Dermis blood vessel endothelial cell (primary cell): ENCODE measurements at places on chromosomes 6 and 20. TPM values are rescaled to one million over a fixed set of nuclear protein-coding genes. Genes with fewer than 3 reads are reported as not detected.

- no peak for DNase-seq
Observed at GRCh38 chr6:30882204-30882758, 2.0 kb upstream of the DDR1 start.

GRCh38 chr20:19382386-19383340, 170.2 kb downstream of the SLC24A3 start:
- no peak for DNase-seq

DNA sequence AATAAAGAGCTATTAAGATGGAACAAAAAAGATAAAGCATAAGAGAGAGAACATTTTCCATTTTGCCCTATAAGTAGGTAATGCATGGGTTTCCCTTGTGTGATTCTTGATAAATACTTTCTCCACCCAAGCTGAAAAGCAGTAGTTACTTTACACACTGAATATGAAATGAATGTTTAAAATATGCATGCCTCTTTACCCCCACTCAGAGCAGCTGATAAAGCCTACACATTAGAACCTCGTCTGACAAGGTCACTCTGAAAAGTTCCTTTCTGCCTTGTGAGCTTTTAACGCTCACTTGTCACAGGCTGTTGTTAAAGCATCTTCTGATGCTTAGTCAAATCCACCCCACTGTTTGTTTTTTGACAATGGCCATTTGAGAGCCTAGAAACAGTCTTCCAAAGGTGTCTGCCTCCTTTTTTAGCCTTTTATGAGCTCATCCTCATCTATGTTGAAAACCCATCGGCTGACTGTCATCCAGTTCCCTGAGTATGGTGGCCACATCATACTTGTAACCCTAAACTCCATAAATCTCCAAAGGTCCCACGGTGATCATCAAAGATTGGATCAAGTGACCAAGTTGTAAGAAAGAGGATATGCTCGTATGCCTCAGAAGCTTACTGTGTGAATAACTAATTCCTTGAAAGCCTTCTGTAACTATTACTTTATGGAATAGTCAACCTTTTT, 102.8 kb downstream of the ATXN1 start:
- DNase-seq = no peak

DNA sequence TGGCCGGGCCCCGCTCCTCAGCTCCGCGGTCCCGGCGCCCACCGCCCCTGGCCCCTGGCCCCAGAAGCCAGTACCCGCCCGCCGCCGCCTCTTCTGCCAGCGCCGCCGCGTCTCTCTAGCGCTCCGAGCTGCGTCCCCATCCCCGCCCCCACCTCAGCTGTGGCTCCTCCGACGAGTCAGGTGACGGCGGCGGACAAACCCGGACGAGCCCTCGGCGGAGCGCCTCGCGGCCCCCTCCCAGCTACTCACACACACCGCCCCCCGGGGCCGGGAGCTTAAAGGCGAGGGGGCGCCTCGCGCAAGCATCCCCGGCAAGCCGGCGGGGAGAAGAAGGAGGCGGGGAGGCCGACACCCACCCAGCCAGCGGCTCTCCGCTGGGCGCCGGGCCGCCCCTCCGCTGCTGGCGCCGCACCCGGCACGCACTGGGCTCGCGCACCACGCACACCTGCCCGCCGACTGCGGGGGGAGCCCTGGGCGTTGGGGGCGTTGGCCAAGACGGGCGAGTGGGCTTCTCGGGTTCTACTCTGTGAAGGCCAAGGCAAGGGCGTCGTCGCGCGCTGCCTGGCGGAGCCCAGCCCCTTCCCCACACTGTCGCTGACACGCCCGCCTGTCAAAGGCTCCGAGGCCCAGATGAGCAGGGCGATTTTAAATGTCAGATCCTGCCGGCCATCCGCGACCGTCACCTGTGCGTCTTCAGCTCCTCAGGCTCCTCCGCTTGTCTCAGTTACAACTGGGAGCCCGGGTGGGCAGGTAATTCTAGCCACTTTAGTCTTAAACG, at the start of gene SNAP91:
Gene SNAP91 (minus strand): TSS at position 132 of the 778 bp plus-strand sequence. CDS start 1,174 bp downstream, outside the sequence.
- peak; percentile 32 for DNase-seq

DNA sequence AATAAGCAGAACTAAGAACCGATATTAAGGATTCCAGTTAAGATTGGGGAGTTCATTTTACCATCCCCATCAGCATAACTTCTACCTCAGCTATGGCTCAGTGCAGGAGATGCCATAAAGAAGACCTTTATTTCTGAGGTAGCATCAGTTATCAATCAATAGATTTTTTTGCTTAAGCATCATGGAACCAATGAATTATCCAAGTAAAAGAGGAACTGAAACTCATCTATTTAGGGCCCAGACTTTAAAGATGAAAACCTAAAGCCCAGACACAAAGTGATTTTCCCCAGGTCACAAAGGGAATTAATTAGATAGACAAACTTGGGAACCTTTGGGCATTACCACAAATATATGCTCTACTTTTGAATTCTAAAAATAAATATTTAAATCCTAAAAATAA, 59.2 kb upstream of the TINAG start:
- no peak for DNase-seq

- no peak for DNase-seq
Observed at GRCh38 chr20:57753332-57754164, 43.7 kb upstream of the PMEPA1 start.

- DNase-seq = no peak
Observed at GRCh38 chr6:89359561-89359960, 7.0 kb upstream of the UBE2J1 start.

GRCh38 chr20:34458631-34459030, 57.6 kb upstream of the DYNLRB1 start:
- DNase-seq = peak; percentile 66

GRCh38 chr6:126367849-126368248, 27.9 kb downstream of the CENPW start:
- DNase-seq = no peak

DNA sequence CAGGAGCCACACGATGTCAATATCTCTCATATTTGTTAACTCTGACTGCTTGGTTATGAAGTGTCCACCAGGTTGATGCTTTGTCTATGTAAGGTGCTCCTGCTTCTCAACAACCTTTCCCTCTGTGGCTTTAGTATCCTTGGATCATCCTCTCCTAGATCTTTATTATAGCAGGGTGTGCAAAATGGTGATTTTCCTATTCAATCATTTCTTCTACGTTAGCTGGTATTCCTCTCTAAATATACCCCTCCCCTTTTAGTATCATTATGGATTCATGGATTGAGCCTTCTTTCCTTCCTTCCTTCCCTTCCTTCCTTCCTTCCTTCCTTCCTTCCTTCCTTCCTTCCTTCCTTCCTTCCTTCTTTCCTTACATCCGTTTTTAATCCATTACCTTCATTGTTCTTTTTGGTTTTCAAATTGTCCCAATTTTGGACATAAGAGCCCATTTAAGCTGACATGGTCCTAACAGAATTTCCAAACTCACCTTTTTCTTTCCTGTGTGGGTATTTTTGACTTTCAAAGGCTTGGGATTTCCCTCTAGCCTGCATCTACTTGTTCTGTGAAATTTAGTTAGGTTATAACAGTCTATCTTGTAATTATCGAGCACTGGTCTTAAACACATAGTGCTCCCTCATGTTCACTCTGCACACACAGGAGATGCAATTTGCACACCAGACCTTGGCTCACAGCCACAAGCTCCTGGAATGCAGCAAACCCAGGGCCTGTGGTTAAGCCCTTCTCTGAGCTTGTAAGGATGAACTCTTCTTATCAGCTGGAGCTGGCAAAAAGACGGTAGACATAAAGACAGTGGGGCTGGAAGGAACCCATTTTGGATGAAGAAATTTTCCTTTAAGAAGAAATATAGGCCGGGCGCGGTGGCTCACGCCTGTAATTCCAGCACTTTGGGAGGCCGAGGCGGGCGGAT, 109.9 kb downstream of the SLC24A3 start:
- DNase-seq = no peak

GRCh38 chr20:12598894-12599293, 409.9 kb upstream of the SPTLC3 start:
- no peak for DNase-seq

GRCh38 chr20:44008806-44009678, 94.4 kb downstream of the TOX2 start:
- no peak for DNase-seq

GRCh38 chr6:28167926-28168325, 26.2 kb downstream of the ZKSCAN8 start:
- no peak for DNase-seq

DNA sequence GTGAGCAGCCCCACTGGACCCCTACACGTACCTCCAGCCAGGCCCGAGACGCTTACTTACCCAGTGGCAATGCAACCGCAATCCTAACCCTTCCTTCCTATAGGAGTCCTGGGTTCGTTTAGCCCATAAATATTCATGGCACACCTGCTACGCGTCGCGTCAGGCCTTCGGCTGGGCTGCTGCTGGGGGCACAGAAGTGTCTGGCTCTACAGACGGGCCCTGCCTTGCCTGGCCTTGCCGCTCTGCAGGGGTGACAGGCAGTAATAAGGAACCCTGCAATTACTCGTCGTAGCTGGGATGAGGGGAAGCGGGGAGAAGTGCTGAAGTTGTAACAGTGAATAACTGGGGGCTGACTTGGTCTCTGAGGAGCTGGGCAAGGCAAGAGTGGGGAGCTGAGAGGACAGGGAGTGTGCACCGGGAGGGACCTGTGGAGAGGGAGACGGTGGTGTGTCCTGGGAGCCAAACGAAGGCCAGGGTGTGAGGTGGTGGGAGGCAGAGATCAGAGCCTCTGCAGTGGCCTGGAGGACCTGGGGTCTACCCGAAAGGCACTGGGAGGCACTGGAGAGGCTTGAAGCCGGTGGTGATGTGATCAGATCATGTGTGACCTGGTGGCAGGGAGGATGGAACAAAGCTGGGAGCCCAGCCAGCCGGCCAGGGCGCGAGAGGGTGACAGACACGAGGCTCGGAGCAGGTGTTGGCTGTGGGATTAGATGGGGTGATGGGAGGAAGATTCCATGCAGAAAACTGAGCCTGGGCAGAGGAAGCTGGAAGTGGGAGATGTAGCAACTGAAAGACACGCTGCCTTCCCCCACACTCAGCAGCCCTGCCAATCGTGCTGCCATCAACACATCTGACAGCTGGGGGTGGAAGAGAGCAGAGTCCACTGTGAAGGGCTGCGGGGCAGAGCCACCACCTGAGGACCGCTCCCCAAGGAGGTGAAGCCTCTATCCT, 36.4 kb downstream of the PSMG4 start:
- peak; percentile 51 for DNase-seq

DNA sequence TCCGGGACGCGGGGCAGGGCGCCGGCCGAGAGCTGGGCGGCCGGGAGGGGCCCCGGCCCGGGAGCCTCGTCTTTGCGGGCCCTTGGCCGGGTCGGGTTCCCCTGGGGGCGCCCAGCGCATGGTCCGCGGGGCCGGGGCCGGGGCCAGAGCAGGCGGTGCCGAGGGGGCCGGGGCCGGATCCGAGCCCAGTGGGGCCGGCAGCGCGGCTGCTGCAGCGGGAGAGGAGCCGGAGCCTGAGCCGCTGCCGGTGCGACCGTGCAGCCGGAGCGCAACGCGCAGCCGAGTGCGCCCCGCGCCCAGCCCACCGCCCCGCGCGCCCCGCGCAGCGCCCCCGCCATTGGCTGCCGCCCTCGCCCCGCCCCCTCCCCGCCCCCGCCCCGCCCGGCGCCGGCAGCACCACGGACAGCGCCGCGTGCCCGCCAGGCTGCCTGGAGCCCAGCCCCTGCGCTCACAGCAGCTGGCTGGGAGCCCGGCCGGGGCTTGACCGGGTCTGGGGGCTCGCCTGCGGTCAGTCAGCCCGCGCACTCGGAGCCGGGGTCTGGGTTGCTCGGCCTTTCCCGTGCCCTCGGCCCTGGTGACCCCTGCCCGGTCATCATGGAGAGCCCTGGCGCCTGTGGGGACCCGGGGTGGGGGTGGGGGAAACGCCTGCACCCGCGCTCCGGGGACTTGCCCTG, at the start of gene HRH3:
Gene HRH3 (minus strand): TSS at position 287 of the 674 bp plus-strand sequence. CDS start 308 bp downstream, outside the sequence.
- DNase-seq = peak; percentile 62

- DNase-seq = peak; percentile 31
Observed at GRCh38 chr20:21338291-21338690, 35.2 kb downstream of the XRN2 start.

- DNase-seq = no peak
Observed at GRCh38 chr6:116866281-116866871, 10.7 kb upstream of the RFX6 start.

DNA sequence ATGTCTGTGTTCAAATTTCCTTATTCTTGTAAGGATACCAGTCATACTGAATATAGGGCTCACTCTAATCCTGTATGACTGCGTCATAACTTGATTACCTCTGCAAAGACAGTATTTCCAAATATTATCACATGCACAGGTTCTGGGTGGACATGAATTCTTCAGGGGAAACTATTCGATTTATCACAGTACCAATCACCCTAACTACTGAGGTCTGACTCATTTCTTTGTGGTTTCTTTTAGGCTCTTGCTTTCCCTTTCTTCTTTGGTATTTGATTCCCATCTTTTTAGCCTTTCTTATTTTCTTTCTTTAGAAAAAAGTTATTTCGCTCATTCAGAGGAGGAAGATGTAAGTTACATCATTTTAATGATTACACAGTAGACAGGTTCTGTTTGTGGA, 40.3 kb upstream of the TBX18 start:
- DNase-seq = no peak

SLC17A1 gene
- 0.05 TPM in 1 of 2 replicates, not detected in the other for total RNA-seq

KCNK15 gene
- 0.05 and 0.17 TPM in 2 replicates for total RNA-seq

BPIFA1 gene
- total RNA-seq = not detected in 2 replicates

MYLK2 gene
- 8.5 and 8.7 TPM in 2 replicates for total RNA-seq

PLCB1 gene
- 18.0 and 19.6 TPM in 2 replicates for total RNA-seq

MCUR1 gene
- total RNA-seq = 8.3 and 15.8 TPM in 2 replicates

PSORS1C2 gene
- not detected in 2 replicates for total RNA-seq

MCCD1 gene
- not detected in 2 replicates for total RNA-seq
